ENCODE measurements at places on chromosomes 2 and 18.

DNA sequence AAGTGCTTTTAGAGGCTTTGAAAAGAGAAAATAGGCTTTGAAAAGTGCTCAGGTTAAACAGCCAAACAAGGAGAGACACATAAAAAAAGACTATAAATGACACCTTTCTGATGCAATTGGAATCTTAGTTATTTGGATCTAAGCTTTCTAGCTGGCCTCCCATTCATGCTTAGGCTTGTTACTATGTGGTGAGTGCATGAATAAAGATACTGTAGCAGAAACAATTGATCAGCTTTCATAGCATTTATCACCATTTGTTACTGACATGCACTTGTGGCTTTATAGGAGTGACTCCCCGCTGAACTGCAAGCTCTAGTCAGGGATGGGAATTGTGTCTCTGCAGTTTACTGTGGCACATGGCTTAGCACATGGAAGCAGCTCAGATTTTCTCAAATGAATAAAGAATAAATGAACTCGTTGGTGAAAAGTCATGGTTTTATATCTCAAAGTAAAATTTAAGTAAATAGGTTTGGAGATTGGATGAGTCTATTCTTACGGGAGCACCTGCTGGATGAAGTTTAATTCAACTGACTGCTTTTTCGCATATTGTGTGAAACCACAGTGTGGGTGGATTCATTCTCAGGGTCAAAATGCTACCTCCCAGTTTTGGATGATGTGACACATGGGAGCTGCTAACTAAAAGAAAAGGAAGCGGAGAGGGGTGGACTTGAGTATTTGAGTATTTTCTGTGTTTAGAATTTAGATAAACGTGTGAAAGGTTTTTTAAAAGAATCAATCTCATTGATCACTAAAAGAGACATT lies 91.1 kb upstream of the NOL4 start:
- DNase-seq, result no peak

- DNase-seq, result no peak
Measured at GRCh38 chr2:171595456-171595855, 73.2 kb downstream of the CYBRD1 start.

DNA sequence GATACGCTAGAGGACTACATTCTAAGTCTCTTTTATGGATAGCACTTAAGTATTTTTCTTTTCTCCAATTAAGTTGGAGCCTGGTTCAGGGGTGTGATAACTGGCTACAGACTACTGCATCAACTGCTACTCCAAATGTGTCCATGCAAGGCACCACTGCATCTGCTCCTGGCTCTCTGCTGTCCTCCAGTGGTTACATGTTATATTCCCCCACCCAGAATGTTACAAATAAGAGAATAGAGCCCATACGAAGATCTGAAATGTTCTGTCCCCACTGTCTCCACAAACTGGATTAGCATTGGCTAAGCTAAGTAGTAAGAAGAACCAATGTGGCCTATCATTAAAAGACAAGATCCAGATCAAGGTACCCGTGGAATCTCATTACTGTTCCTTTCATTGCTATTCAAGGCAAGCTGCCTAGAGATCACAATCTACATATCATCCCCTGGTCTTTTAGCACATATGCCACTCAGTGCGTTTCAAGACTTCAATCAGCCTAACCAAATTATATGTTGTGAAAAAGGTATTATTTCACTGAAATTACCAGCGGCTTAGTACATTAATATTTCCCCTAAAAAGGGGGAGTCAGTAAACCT lies 308.3 kb upstream of the SLC8A1 start:
- peak; percentile 9 for DNase-seq

GRCh38 chr2:143356336-143356735 lies 227.1 kb downstream of the ARHGAP15 start:
- no peak for DNase-seq

- DNase-seq, result no peak
Measured at GRCh38 chr2:54866868-54867267, 143.4 kb downstream of the EML6 start.

DNA sequence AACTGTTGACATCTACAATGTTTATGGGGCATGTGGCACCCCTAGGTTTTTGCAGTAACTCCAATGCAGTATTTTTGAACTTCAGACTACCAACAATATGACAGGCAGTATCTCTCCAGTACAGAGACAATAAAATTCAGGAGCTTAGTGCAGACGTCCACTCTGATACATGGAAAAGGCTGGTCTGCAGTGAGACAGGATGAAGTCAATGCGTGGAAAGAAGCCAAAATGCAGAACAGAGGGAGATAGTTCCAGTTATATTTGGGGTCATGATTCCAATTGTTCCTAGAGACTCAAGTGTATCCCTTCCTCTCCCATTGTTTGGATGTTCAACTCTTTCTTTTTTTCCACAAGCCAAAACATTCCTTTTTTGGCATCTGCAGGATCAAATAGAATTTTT lies 18.7 kb upstream of the SMAD2 start:
- no peak for DNase-seq

DNA sequence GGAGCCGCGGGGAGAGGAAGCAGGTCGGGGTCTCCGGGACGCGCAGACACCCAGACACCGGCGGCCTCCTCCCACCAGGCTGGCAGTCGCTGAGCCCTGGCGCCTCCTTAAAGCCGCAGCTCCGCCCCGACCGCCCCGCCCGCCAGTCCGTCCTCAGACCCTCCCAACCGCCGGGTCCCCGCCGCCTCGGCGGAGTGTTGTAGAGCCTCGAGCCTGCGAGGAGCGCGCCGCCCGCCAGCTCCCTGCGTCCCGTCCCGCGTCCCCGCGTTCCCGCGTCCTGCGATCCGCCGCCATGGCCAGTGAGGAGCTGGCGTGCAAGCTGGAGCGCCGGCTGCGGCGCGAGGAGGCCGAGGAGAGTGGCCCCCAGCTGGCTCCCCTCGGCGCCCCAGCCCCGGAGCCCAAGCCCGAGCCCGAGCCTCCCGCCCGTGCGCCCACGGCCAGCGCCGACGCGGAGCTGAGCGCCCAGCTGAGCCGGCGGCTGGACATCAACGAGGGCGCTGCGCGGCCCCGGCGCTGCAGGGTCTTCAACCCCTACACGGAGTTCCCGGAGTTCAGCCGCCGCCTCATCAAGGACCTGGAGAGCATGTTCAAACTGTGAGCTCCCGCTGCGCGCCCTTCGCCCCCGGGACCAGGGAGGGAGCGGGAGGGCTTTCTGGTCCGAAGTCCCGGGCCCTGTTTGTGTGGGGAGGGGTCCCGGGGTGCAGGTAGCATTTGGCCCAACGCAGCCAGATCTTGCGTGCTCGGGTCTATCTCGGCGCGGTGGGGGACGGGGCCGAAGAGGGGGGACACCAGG lies at the start of gene EFHD1:
Gene EFHD1 (plus strand): TSS at position 192 of the 793 bp plus-strand sequence. CDS start 101 bp downstream, at position 293.
- DNase-seq, result peak; percentile 62

GRCh38 chr18:6368017-6368416 lies 46.7 kb downstream of the L3MBTL4 start:
- DNase-seq, result no peak

GRCh38 chr18:13175754-13176210 lies 42.8 kb upstream of the LDLRAD4 start:
- peak; percentile 43 for DNase-seq

DNA sequence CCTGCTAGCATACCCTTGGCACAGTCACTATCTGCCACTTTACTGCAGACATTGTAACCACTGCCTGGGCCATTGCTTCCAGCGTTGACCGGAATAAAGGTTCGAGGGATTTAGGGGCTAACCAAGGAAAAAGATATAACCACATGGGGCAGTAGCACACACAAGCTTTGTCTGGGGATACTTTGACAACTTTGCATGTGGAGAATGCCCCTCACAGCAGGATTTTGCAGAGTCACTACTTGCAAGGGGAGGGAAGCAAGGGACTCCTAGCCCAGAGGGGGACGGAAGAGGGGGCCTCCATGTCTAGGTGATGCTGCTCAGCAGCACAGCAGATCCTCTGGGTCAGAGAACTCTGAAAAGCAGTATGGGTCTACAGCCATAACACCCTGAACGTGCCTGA lies 138.7 kb downstream of the SPP2 start:
- no peak for DNase-seq

DNA sequence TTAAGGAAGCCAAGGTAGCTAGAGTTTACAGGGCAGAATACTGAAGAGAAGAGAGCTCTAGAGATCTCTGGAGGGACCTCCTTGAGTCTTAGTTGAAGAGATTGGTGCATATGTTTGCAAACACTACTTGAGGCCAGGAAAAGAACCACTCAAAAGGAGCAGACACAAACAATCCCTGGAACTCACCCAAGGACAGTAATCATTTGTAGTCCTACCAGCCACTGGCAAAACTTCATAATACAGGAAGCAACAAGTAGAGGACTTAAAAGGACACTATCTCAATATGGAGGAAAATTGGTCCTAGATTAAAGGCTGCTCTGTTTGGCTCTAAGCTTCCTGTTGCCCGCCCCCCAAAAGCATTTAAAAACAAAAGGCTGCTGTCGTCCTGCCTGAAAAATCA lies 46.9 kb upstream of the UBXN4 start:
- DNase-seq, result no peak

GRCh38 chr2:37797081-37797480 lies 125.6 kb upstream of the CDC42EP3 start:
- DNase-seq, result no peak

DNA sequence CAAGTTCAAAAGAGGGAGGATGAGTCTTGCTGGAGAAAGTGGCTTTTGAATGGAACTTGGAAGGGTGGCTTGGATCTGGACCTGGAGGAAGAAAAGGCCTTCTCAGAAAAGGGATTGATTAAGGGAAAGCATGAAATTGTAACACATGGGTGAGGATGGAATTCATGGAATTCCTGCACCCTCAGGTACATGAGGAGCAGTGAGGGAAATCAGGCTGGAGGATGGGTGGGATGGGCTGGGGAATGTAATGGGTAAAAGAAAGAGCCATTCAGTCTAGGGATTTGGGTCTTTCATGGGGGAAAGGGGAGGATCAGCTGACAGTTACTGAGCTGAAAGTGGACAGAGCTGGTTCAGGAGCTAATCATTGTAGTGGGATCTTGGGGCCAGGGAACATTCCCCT lies 51.2 kb upstream of the HAAO start:
- no peak for DNase-seq

DNA sequence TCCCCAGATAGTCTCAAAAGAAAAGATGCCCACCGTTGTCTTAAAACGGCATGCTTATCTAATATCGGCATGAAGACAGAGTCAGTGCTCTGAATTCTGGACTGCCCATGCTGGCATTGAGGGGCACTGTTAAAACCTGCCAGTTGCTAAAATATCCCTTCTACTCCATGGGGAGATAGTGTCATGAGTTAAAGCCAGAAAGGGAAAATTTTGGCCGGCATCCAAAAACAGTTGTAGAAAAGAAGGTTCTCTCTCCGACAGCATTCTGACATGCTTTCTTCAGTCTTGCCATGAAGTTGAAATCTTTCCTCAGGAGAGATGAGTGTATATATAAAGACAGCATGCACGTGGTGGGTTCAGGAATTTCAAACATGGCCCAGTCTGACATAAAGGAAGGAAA lies 401.3 kb upstream of the PIK3C3 start:
- no peak for DNase-seq

GRCh38 chr2:136787970-136788369 lies 22.6 kb downstream of the THSD7B start:
- DNase-seq, result no peak

DNA sequence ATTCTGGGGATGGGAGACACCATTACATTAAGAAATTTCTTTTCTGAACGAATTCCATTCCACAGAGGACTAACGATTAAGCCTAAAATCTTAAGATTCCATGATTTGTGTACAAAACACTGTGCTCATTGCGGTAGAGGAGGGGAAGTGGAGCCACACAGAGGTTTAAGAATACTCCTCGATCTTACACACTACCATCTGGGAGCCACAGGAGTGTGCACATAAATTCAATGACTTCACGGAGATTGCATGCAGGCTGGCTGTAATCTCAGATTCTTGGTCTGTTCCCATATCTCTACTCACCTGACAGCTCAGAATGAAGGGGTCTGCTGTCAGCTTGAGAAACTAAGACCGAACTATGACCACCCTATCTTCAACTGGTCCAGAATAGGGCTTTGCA lies 762 bp downstream of the VPS4B start:
- DNase-seq, result no peak

DNA sequence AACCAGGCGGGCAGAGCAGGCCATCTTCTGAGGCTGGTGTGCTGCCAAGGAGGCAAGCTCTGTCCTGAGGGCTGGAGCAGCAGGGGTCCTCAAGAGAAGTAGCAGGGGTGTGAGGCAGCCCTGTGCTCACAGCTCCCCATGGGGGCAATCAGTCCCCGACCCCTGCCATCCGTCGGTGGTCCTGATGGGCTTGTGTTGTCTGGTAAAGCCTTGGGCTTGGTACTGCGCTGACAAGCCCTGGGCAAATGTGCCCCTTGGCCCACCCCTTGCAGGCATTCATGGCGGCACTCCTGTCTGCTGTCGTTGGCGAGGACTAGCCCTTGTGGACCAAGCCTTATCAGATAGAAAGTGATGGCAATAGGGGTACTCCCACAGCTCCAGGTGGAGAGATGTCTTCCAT lies 22.6 kb upstream of the SCLY start:
- no peak for DNase-seq

DNA sequence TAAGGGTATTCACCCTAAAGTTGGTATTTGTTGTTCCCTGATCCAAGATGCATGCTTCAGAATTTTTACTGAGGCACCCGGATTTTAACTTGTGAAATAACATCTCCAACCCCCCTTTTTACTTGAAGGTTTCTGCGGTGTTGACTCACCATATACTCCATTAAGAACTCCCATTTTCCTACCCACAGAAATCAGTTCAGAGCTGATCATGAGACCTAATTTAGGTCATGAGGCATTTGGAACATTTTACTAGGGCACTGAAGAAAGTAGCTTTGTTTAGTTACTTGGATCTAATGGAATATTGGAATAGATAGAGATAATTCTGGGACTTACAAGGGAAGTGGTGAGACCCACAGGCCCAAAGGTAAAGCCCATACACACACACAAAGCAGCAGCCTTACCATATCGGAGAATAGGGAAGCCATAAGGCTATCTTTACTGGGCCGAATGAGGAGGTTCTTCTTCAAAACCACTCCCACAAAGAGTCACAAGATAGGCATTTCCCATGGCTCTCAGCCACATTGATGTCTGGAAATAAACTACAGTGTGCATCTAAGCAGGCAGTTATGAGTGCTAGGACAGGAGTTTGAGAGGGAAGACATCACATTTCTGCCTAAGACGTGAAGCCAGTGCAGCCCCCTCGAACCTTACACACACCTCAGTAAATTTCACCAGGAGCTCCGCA lies 681.0 kb upstream of the LRRTM4 start:
- no peak for DNase-seq

- DNase-seq, result no peak
Measured at GRCh38 chr2:95531254-95531771, 46.8 kb upstream of the TRIM43B start.

DNA sequence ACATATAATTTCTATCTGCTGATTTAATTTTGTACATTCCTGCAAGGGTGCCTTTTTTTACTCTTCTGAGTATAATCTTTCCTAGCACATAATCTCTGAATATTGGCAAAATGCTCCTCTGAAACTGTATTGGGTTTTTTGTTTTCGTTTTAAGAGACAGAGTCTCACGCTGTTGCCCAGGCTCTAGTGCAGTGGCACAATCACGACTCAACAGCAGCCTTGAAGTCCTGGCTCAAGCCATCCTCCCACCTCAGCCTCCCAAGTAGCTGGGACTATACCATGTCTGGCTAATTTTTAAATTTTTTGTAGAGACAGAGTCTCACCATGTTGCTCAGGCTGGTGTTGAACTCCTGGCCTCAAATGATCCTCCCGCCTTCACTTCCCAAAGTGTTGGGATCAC lies 104.9 kb downstream of the SPTBN1 start:
- DNase-seq, result no peak
